WTC11 (cell line): ENCODE measurements at places on chromosomes 11 and 22.

GRCh38 chr11:85977751-85978160, 91.1 kb downstream of the PICALM start:
- H3K4me1 ChIP-seq: no peaks in the 10 kb centered on the region
- no peak overlapping the region for H3K4me3 ChIP-seq
- H3K27me3 ChIP-seq: no peaks in the 10 kb centered on the region
- DNase-seq: no peak

- peaks cover 92% of the 10 kb centered on the region for H3K4me1 ChIP-seq
- H3K4me3 ChIP-seq: no peak overlapping the region
- no peaks in the 10 kb centered on the region; the same call in 1 of the 2 replicates for H3K27me3 ChIP-seq
- no peak overlapping the region for H3K27ac ChIP-seq
- H3K36me3 ChIP-seq: no peaks in the 10 kb centered on the region
- DNase-seq: no peak
Observed at GRCh38 chr11:45087900-45088160, 58.6 kb upstream of the PRDM11 start.

- no peak overlapping the region for H3K4me3 ChIP-seq
- DNase-seq: no peak
- H3K27ac ChIP-seq: no peak overlapping the region
- H3K4me1 ChIP-seq: no peaks in the 10 kb centered on the region
- H3K27me3 ChIP-seq: no peaks in the 10 kb centered on the region
- H3K36me3 ChIP-seq: no peaks in the 10 kb centered on the region
Observed at GRCh38 chr11:33448461-33449130, 191.4 kb downstream of the HIPK3 start.

DNA sequence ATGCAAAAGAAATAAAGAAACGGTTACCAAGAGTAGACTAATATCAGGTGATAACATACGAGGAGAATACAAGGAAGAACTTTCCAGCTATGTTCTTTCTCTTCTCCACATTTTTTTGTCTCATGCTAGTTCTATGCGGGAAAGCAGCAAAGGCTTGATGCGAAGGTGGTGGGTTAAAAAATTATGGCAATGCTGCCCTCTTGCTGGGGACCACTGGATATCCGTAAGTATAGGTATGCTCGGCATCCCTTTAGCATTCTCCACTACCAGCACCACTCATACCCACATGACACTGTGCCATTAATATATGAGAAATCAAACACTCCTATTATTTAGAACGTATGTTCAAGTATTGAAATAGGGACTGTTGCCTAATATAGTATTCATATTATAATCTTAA, 776.4 kb downstream of the LRRC4C start:
- H3K36me3 ChIP-seq: peaks cover 24% of the 10 kb centered on the region
- H3K27me3 ChIP-seq: no peaks in the 10 kb centered on the region
- H3K27ac ChIP-seq: no peak overlapping the region
- no peak overlapping the region for H3K4me3 ChIP-seq
- DNase-seq: peak; percentile 17

DNA sequence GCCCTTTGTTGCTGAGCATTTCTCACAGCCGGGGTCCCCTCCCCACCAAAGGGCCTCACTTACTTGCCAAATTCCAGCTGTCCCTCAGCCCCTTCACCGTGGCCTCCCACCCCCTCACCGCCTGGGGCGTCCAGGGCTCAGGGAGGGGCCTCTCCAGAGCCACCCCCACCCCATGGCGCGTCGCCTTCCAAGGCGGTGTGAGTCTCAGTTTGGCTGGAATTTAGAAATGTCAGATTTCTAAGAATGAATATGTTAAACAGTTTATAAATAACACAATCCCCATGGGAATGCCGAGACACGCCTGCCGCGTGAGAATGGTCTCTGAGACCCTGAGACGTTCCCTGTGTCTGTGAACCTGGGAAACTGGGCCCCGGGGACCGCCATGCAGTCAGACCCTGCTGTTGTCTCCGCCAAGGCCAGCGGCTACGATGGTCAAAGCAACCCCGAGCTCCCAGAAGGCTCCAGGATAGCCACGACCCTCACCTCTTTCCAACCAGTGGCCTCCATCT, 28.9 kb downstream of the CELSR1 start:
- H3K36me3 ChIP-seq: no peaks in the 10 kb centered on the region
- H3K4me3 ChIP-seq: no peak overlapping the region
- 0 out of 2 replicates have a peak overlapping the region, but pooled peaks have one; percentile 55 for H3K27ac ChIP-seq
- no peak for DNase-seq
- peaks cover 21% of the 10 kb centered on the region for H3K4me1 ChIP-seq

- H3K27me3 ChIP-seq: no peaks in the 10 kb centered on the region
- H3K4me3 ChIP-seq: peak overlapping the region; percentile 77
- H3K27ac ChIP-seq: no peak overlapping the region
- no peaks in the 10 kb centered on the region for H3K36me3 ChIP-seq
Observed at GRCh38 chr11:76861490-76861953, 804 bp downstream of the ACER3 start.

- H3K27ac ChIP-seq: no peak overlapping the region
- H3K27me3 ChIP-seq: peaks cover 7% of the 10 kb centered on the region
- no peaks in the 10 kb centered on the region for H3K36me3 ChIP-seq
- H3K4me3 ChIP-seq: peak overlapping the region; percentile 83
- no peak for DNase-seq
Observed at GRCh38 chr22:39348909-39349505, 784 bp upstream of the SYNGR1 start.

- H3K4me1 ChIP-seq: peaks cover 24% of the 10 kb centered on the region
- peaks cover 60% of the 10 kb centered on the region for H3K27me3 ChIP-seq
- no peak overlapping the region for H3K27ac ChIP-seq
- DNase-seq: no peak
- no peaks in the 10 kb centered on the region for H3K36me3 ChIP-seq
Observed at GRCh38 chr11:20610825-20611224, 11.4 kb downstream of the SLC6A5 start.

DNA sequence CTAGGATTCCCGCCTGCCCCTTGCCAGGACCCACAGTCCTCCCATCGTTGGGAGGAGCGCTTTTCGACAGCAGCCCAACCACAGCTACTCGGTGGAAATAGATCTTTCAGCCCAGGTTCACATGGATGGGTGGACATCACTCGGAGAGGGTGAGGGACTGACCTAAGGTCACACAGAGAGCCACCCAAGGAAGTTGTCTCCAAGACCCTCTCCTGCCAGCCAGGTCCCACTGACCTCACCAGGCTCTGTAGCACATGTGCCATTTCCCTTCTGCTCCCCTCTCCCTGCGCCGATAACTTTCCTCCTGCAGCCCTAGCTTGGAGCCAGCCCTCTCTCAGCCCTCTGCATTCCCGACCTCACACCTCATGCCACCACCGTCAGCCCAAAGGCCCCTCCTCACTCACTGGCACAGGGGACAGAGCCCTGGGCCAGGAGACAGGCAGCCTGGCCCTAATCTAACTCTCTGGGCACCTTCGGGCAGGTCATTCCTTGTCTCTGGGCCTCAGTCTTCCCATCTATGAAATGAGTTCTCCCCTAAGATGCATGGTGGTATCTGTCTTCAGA, 4.7 kb downstream of the KCNJ4 start:
- no peak for DNase-seq
- peaks cover 39% of the 10 kb centered on the region for H3K27me3 ChIP-seq
- no peak overlapping the region for H3K4me3 ChIP-seq
- H3K36me3 ChIP-seq: no peaks in the 10 kb centered on the region
- peaks cover 27% of the 10 kb centered on the region for H3K4me1 ChIP-seq

DNA sequence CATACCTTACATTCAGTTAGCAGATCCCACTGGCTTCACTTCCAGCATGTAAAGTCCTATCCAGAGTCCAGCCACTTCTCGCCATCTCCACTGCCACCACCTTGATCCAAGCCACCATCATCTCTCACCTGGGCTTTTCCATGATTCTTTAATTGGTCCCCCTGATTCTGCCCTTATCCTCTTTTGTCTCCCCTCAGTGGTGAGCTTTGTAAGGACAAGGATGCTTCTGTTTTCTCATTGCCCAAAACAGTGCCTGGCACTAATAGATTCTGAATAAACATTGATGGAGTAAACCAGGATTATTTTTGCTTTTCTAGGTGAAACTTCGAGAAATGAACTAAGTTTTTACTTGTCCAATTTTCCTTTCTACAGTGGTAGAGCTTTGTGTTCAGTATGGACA, 4.4 kb downstream of the POLA2 start:
- H3K36me3 ChIP-seq: peaks cover 48% of the 10 kb centered on the region
- no peak overlapping the region for H3K4me3 ChIP-seq
- peaks cover 1% of the 10 kb centered on the region for H3K27me3 ChIP-seq
- DNase-seq: peak; percentile 25
- no peak overlapping the region; the same call in 1 of the 2 replicates for H3K27ac ChIP-seq
